ENCODE measurements at places on chromosomes 4 and X.

DNA sequence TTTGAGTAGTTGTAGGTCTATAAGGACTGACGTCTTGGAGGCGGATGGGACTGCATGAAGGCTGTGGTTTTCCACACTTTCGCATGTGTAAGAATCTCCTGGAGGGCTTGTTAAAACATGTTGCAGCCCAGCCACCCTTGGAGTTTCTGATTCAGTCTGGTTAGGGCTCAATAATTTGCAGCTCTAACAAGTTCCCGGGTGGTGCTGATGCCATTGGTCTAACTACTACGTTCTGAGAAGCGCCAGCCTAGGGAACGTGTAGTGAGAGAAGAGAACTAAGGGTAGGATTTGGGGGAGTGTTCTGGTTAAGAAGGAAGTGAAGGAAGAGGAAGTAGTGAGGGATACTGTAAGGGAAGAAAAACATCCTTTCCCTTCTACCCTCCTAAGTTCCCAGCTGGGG, 138.9 kb downstream of the LARP7 start:
- DNase-seq, result no peak

DNA sequence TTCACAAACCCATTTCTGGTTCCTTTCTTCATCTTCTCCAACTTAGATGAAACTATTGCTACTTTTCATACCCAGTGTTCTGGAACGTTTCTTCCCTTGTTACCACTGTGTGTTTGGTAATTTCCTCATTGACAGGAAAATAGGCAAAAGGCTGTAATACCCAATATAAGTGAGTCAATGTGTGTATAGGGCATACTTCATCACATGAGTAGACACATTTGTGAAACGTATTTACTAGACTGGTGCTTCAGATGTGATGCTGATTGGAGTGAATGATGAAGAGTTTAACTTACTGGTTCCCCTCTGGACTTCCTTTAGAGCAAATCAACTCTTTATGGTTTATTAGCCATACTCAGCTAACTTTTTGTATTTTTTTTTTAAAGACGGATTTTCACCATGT, 195.1 kb upstream of the ATP6AP2 start:
- DNase-seq, result no peak

DNA sequence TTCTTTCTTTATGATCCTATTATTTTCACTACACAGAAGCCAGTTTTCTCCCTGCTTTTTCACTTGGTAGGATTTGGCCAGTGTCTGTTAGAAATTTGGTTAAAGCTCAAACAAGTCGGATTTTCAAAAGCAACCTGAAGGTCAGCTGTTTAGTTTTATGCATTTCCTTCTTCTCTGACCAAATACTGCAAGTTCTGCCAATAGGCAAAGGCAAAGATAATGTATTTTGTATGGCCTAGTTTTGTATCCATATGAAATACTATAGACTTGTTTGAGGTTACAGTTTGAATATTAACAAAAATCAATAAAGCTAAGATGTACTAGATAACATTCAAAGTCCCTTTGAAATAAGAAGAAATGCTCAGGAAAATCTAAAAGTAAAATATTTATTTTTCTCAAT, 439.4 kb downstream of the TRIML1 start:
- DNase-seq, result no peak

DNA sequence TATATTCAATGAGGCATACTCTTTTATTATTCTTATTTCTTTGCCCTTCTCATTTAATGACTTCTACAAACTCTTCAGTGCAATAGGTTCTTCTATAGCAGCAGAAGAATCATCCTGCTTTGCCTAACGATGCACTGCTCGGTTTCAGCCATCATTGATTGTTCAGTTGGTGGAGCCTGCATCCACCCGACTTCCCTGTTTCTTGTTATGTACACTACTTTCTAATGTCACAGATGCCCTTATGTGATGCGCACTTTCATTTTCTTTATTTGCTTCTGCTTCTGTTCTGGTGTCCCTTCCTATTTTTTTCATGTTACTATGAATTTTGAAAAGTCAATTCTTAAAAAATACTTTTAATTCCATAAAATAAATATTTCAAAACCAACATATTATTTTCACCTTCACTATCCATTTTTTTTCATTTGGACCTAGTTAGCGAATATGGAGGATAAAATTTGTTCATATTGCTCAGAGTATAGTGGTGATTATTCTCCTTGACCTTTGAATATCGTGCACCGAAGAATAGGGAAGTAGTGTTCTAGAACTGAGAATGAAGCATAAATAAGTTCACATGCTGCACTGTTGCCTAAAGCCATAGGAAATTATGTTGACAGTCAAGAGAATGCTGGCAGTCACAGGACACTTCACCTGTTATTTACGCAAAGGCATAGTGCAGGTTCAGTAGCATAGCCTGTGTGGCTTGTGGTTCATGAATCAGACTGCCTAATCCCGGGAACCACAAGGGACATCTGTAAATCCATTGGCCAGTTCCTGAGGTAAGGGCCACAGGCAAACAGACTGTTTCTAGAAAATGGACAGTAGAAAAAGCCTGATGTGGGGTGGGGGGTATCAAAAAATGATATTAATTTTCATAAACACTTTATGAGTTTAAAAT, 21.3 kb upstream of the SFRP2 start:
- DNase-seq, result no peak

GRCh38 chr4:185796176-185796575, 15.8 kb downstream of the SORBS2 start:
- no peak for DNase-seq

- DNase-seq, result no peak
Measured at GRCh38 chr4:498328-498904, 540 bp downstream of the ZNF721 start.

GRCh38 chr4:8439914-8440491, 520 bp downstream of the ACOX3 start:
- DNase-seq, result peak; percentile 3

- peak; percentile 2 for DNase-seq
Measured at GRCh38 chrX:46376246-46376885, 168.9 kb downstream of the ZNF674 start.

- DNase-seq, result no peak
Measured at GRCh38 chrX:47501226-47502074, 18.4 kb upstream of the ZNF41 start.

Data from naive thymus-derived CD8-positive, alpha-beta T cell (primary cell).